ENCODE measurements at places on chromosomes 1 and 21.

DNA sequence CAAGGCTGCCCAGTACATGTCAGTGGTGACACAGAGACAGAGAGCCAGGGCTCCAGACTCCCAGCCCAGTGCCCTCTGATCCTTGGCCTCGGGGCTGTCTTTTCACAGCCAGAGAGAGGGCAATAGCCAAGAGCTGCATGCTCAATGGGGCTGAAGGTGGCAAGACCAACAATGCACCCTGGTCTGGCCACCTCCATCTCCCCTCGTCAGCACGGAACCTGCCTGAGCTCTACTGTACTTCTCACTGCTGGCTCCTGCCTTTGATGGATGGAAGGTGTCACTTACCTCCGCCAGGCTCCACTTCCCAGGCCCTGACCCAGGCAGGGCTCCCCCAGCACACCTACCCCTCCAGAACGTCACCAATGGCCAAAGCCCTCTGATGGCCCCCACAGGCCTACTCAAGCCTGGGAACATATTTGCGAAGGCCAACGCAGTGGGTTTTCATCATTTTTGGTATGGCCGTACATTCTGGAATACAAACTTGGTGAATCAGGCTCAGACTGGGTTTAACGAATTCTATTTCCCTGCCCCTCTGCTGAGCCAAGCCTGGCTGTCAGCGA lies 88.1 kb downstream of the DMRTB1 start:
- no peak for DNase-seq

DNA sequence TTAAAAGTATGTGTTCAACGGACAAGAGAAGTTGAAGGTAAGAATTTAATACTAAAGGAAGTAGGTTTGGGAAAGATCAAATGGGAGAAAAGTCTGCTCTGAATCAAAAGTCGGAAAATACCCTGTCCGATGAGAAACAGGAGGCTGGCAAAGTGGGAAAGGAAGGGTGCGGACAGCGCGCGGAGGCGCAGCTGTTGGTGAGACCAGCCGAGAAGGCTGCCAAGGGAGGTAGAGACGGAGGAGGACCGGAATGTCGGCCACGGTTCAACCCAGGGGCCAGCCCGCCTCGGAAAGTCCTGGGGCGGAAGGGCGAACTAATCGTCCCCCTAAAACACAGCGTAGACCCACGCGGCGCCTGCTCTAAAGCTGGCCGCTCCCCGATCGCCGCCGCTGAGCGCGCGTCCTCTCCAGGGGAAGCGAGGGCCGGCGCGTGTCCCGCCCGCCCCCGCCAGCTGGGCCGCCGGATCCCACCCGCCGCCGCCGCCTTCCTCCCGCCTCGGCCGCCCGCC lies 639 bp upstream of the SPATA1 start:
- no peak for DNase-seq

- no peak for DNase-seq
Observed at GRCh38 chr1:204241050-204241449, 27.3 kb upstream of the GOLT1A start.

DNA sequence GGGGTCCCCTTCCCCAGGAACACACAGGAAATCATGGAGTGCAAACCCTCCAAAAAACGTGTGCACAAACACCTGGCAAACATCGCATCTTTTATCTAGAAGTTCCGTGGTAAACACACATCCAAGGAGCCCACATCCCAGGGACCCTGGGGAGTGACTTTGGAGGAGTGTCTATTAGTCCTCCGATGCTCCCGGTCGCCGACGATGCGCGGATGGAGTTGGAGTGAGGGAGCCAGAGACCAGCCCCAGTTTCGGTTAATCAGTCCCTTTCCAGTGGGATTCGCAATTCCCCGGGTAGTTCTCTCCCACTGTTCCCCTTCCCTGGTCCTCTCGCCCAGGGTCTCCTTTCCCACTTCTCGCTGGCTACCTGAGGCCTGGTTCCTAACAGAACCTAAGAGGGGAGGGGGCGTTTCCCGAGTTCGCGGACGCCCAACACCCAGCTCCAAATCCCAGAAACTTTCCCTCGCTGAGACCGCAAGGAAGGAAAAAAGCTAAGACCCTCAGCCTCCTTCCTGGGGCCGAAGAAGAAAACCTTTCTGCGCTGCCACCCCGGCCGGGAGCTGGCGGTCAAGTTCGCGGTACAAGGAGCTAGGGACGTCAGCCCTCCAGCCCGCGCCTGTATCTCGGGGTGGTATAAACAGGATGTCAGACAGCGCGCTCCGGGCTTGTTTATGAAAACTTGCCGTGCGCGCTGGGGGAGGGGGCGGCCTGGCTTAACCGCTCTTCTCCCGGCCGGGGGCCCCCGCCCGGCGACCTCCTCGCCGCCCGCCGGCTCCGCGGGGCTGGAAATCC lies 787 bp downstream of the JAK1 start:
- DNase-seq, result no peak

- DNase-seq, result peak; percentile 90
Observed at GRCh38 chr1:89670163-89670562, 37.2 kb downstream of the LRRC8C start.

DNA sequence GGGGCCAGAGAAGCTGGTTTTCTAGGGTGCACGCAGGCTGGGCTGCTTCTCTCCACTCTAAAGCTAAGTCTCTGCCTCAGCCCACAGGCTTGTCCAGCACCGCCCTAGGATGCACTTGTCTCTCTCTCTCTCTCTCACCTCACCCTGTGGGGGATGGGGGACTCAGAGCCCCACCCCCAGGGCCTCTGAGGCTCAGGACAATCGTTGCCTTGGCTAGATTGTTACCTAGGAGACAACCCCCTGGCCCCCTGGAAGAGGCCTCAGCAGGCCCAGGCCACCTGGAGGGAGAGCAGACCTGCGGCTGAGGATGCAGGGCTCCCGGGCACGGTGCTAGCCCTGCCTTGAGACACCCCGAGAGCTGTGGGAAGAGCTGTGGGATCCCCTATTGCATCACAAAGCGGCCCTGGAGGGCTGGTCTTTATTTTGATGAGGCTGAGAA lies at the start of gene ACTRT2:
Gene ACTRT2 (plus strand): TSS at position 235 of the 439 bp plus-strand sequence. CDS start 220 bp downstream, outside the sequence.
- no peak for DNase-seq

DNA sequence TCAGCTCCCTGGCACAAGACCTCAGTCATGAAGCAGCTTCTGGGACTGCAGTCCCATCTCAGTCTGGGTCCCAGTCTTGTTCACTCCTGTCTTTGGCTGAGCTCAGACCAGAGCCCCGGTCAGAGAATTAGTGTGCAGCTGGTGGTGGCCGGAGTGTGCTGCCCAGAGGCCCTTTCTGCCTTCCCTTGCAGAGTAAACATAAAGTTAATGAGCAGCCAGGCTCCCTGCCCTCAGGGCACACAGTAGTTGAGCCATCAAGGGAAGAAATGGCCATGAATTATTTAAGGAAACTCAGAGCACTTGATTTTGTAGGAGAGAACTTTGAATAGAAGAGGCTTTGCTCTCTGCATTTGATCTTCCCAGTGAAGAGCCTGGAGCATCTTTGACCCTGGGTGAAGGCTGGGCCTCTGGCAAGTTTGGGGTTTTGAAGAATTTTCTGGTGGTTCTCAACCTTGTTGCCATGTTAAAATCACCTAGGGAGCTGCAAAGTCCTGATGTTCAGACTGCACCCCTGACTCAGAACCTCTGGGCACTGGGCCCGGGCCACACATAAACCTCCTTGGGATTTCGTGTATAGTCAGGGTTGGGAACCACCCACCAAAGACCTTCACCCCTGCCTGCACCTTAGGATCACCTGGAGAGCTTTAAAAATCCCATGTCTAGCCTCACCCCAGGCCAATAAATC lies 26.4 kb upstream of the SELENON start:
- no peak for DNase-seq

GRCh38 chr1:91827459-91828321 lies 58.3 kb downstream of the TGFBR3 start:
- DNase-seq, result no peak

All from retinal pigment epithelial cell (primary cell).